Type B pancreatic cell (in vitro differentiated cells): ENCODE measurements at places on chromosomes 16 and 17. TPM values are rescaled to one million over a fixed set of nuclear protein-coding genes. Genes with fewer than 3 reads are reported as not detected.

The CA4 gene
- 11.4 and 21.1 TPM in 2 replicates for total RNA-seq

The CETP gene
- not detected in 2 replicates for total RNA-seq

The STH gene
- total RNA-seq: not detected in 2 replicates

The C17orf113 gene
- 2.1 and 3.0 TPM in 2 replicates for total RNA-seq

The DHRS13 gene
- 19.3 and 20.4 TPM in 2 replicates for total RNA-seq

The BCO1 gene
- 2.0 and 3.0 TPM in 2 replicates for total RNA-seq

The EPOP gene
- 6.2 and 11.0 TPM in 2 replicates for total RNA-seq

The ITGAX gene
- not detected in 2 replicates for total RNA-seq

- no peaks in the 10 kb centered on the region for H3K27me3 ChIP-seq
- no peak for DNase-seq
- H3K36me3 ChIP-seq: peaks cover 21% of the 10 kb centered on the region
Measured at GRCh38 chr17:4008082-4008435, 43.8 kb upstream of the ATP2A3 start.

GRCh38 chr16:68749432-68749831 lies 12.3 kb downstream of the CDH1 start:
- H3K4me1 ChIP-seq: peaks cover 20% of the 10 kb centered on the region
- peaks cover 13% of the 10 kb centered on the region for H3K36me3 ChIP-seq
- no peak for DNase-seq
- no peak overlapping the region for H3K4me3 ChIP-seq
- no peaks in the 10 kb centered on the region for H3K27me3 ChIP-seq

GRCh38 chr17:51992864-51993416 lies 165.6 kb downstream of the CA10 start:
- H3K27me3 ChIP-seq: peaks cover 4% of the 10 kb centered on the region
- H3K4me1 ChIP-seq: no peaks in the 10 kb centered on the region
- no peaks in the 10 kb centered on the region for H3K36me3 ChIP-seq
- no peak for DNase-seq
